ENCODE measurements at places on chromosomes 4 and X. TPM values are rescaled to one million over a fixed set of nuclear protein-coding genes. Genes with fewer than 3 reads are reported as not detected.

GRCh38 chrX:129939986-129940385 is 34.0 kb downstream of the UTP14A start:
- no peak for DNase-seq

- no peak for DNase-seq
These were observed 65.8 kb downstream of the RGS12 start for GRCh38 chr4:3358656-3359055.

Gene SSX5
- not detected for total RNA-seq

Gene TBX22
- total RNA-seq = not detected

Gene SPON2
- total RNA-seq = 3.3 TPM

Gene PPM1K
- 125 TPM for total RNA-seq

Gene PPP1R2C
- not detected for total RNA-seq

Gene ATP2B3
- total RNA-seq = 7.2 TPM
